ENCODE measurements at places on chromosomes 5 and 9.

DNA sequence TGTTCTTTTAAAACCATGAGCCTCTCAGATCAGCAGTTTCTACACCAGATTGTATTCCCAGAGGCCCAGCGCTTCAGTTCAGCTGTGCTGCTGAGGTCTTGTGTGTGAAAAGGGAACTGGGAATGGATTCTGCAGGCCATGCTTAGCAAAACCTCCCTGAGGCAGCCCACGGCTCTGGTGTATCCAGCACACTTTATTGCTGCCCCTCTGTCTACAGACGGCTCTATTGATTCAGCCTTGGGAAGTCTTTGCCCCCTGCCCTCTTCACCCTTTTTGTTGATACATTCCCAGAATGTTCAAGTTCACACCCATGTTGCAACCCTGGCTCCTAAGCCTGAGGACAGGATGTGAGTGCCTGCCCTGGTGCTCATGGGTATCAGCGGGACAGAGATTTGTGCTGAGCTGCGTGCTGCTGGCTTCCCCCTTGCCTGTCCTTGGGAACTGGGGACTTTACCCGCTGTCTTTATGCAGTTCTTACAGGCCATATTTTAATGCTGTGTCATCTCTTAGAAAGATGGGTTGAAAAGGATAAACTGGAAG lies 37.3 kb downstream of the ARHGAP26 start:
- no peak for DNase-seq

DNA sequence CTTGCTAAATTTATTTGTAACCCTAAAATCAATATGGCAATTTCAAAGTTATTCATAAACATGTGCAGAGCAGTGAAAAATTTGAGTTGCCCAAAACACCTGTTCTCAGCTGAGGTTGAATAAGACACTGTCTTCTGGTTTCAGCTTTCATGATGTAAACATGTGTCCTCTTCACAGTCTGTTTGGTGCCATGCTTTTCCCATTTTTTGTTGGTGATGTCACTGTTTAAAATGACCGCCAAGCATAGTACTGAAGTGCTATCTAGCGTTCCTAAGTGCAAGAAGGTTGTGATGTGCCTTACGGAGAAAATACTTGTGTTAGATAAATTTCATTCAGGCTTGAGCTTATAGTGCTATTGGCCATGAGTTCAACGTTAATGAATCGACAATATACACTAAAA lies 580.8 kb downstream of the ACTL7B start:
- DNase-seq: peak; percentile 57

GRCh38 chr5:110019119-110019518 lies 329.4 kb downstream of the MAN2A1 start:
- DNase-seq: no peak

DNA sequence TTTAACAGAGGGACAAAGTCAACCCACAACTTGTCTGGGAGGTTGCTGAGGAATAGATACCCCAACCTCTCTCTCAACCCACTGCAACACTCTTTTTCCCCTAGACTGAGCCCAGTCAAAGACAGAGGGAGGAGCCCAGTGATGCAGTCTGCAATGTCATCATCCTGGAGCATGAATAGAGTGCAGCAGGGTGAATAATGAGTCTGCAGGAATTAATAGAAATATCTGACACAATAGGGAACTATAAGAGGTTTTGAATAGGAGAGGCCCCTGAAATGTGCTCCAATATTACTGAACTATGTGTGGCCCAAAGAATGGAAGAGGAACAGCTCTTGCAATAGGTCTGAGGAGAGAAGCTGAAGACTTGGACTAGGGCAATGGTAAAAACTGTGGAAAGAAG lies 59.1 kb downstream of the PDCD1LG2 start:
- DNase-seq: no peak

Measured in NCI-H2029 (cell line).